Activated CD4-positive, alpha-beta T cell treated with anti-CD3 and anti-CD28 coated beads, Interleukin-2, amount 10 ng/mL, durations not matched to agents 24 days and 14 days (primary cell): ENCODE measurements at places on chromosomes 11 and 22.

- no peak overlapping the region for H3K4me3 ChIP-seq
- no peak overlapping the region for H3K27ac ChIP-seq
- H3K36me3 ChIP-seq = no peaks in the 10 kb centered on the region
- H3K27me3 ChIP-seq = peaks cover 2% of the 10 kb centered on the region
- no peak for DNase-seq
Observed at GRCh38 chr11:15309296-15309695, 194.6 kb downstream of the INSC start.

- peaks cover 1% of the 10 kb centered on the region for H3K27me3 ChIP-seq
- DNase-seq = peak; percentile 71
- no peak overlapping the region for H3K27ac ChIP-seq
- H3K36me3 ChIP-seq = no peaks in the 10 kb centered on the region
- no peak overlapping the region for H3K4me3 ChIP-seq
- H3K4me1 ChIP-seq = no peaks in the 10 kb centered on the region
Observed at GRCh38 chr11:69841859-69842698, 22.9 kb upstream of the FGF3 start.

- peaks cover 2% of the 10 kb centered on the region for H3K27me3 ChIP-seq
- no peak for DNase-seq
- no peak overlapping the region for H3K4me3 ChIP-seq
- no peak overlapping the region for H3K27ac ChIP-seq
Observed at GRCh38 chr11:10639350-10639749, 54.2 kb downstream of the IRAG1 start.

GRCh38 chr11:125591649-125592304 lies 875 bp upstream of the STT3A start:
- peaks cover 35% of the 10 kb centered on the region for H3K4me1 ChIP-seq
- peak overlapping the region; percentile 98 for H3K4me3 ChIP-seq
- H3K27ac ChIP-seq = peak overlapping the region; percentile 95
- H3K36me3 ChIP-seq = peaks cover 24% of the 10 kb centered on the region
- peak; percentile 82 for DNase-seq

DNA sequence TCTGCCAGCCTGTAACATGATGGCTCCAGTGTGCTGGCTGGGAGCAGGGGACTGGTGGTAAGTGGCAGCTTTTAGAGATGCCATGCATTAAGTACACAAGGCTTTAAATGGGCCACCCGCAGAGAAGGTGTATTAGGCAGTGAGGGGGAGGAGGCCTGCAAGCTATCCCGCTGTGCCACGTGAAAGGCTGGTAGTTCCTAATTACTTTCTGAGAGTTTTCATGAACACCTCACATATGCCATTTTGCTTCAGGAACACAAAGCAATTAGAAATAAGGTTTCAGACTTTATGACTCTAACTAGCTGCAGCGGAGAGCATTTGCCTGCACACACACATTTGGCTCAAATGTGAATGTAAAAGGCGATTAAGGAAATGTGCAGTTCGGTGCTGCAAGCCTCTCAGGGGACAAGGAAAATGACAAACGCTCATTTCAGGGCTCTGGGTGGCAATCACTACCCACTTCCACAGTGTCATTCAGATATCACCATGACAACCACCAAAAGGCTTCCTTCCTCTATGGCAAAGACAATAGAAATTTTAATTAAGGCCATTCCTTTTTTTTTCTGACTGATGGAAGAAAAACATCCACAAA lies 116.6 kb downstream of the PLEKHA7 start:
- H3K27me3 ChIP-seq = no peaks in the 10 kb centered on the region
- peaks cover 8% of the 10 kb centered on the region for H3K36me3 ChIP-seq
- no peak overlapping the region for H3K4me3 ChIP-seq
- peaks cover 24% of the 10 kb centered on the region for H3K4me1 ChIP-seq

GRCh38 chr22:29260601-29261315 lies 7.0 kb downstream of the RHBDD3 start:
- DNase-seq = no peak
- H3K4me1 ChIP-seq = peaks cover 4% of the 10 kb centered on the region
- H3K27ac ChIP-seq = no peak overlapping the region
- H3K27me3 ChIP-seq = no peaks in the 10 kb centered on the region
- peaks cover 5% of the 10 kb centered on the region for H3K36me3 ChIP-seq
- no peak overlapping the region for H3K4me3 ChIP-seq

GRCh38 chr11:126035718-126036117 lies 26.9 kb downstream of the CDON start:
- H3K4me3 ChIP-seq = no peak overlapping the region
- no peak overlapping the region for H3K27ac ChIP-seq
- no peak for DNase-seq
- peaks cover 8% of the 10 kb centered on the region for H3K27me3 ChIP-seq
- no peaks in the 10 kb centered on the region for H3K36me3 ChIP-seq

DNA sequence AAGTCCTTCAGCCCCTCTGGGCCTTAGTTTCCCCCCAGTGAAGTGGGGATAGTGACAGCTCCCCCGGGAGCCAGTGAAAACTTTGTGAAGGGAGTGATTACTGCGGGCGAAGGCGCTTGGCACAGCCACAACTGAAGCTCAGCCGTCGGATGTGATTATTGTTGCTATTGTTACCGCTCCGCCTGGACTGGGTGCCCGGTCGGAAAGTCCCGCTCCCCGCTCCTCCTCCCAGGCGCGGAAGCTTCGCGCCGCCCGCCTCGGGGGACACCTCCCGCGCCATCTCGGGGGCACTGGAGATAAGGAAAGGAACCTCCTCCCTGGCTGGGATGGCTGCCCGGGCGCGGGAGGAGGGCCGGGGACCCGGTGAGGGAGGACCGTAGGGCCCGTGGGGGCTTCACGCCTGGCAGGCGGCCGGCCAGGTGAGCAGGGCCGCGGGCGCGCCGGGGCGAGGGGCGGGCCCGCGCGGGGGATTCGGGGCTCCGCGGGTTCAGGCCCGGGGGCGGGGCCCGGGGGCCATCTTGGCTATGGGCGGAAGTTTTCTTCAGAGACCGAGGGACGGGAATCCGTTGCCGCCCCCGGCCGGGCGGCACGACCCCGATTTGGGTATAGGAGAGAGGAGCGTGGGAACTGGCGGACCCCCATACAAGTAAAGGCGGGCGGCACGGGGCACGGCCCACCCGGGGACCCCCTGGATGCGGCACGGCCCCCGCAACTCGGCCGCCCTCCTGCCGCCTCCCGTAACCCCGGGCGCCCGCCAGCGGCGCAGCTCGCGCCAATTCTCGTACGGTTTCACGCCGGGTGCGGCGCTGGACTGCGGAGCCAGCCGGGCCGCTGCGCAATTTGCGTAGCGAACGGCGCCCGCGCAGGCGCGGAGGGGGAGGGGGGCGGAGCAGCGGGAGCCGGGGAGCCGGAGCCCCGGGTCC lies at the start of gene GPR137:
Gene GPR137 (plus strand): TSS at position 887 of the 923 bp plus-strand sequence. CDS start 677 bp downstream, outside the sequence.
- peak within 1 kb of the TSS; percentile 89 for H3K4me3 ChIP-seq
- H3K36me3 ChIP-seq = peaks cover 20% of the 10 kb centered on the region
- H3K27me3 ChIP-seq = peaks cover 2% of the 10 kb centered on the region
- H3K27ac ChIP-seq = peak within 1 kb of the TSS; percentile 94
- peaks cover 17% of the 10 kb centered on the region for H3K4me1 ChIP-seq

DNA sequence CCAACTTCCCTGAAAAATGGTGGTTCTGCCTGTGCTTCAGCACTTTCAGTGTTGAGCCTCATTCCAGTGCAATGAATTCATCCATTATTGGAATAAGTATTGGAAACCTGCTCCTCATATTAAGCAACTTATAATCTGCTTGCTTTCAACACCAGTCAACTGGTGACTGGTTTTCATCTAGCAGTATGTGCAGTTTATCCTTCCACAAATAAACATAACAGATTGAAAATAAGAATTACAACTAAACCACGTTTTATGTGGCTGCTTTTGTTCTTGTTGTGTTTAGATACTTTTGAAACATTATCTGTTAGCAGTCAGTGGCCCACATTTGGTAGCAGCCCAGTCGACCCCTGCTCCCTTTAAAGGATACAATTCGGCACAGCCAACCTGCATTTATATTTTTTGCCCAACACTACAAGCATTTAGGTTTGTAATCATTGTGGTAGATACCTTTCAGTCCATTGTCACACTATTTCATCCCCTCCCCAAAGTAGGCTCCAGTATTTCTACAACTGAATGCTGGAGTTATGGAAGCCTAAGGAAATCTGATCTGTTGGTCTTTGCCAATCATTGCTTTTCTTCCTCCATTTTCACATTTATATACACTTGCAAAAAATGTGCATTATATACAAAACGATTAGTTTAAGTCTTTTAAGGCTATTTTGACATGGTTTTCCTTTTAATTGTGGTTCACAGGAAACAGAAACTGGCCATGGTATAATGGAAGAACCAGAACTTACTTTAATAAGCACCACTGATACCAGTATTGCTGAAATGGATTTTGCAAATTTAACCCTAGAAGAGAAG lies 13.1 kb downstream of the TAF1D start:
- peak overlapping the region; percentile 34 for H3K27ac ChIP-seq
- DNase-seq = peak; percentile 43
- no peaks in the 10 kb centered on the region for H3K27me3 ChIP-seq

GRCh38 chr11:115848611-115849010 lies 344.4 kb upstream of the CADM1 start:
- no peaks in the 10 kb centered on the region for H3K36me3 ChIP-seq
- no peak for DNase-seq
- no peaks in the 10 kb centered on the region for H3K4me1 ChIP-seq
- no peak overlapping the region for H3K4me3 ChIP-seq
- H3K27ac ChIP-seq = no peak overlapping the region

- peaks cover 11% of the 10 kb centered on the region for H3K27me3 ChIP-seq
- H3K4me1 ChIP-seq = peaks cover 5% of the 10 kb centered on the region
- no peak overlapping the region for H3K27ac ChIP-seq
- DNase-seq = no peak
- no peak overlapping the region for H3K4me3 ChIP-seq
Observed at GRCh38 chr22:19779685-19780268, 19.2 kb downstream of the TBX1 start.
